ENCODE measurements at places on chromosomes 1 and 21.

GRCh38 chr1:41537788-41538351 lies 53.4 kb upstream of the EDN2 start:
- peak; percentile 81 for DNase-seq

DNA sequence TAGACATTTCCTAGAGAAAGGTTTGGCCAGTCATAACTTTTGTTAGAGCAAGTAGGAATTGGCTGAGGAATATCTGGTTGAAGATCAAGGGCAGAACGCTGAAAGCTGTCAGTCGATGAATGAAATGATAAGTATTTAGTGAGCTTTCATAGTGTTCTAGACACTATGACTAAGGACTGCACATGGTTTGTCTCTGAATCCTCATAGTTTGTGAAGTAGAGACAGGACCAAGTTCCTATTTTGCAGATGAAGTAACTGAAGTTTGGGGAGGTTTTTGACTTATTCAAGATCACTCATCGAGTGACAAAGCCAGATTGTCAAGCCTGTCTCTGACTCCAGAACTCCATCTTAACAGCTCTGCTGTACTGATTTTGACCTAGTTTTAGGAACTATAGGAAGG lies 4.7 kb downstream of the ELOA start:
- no peak for DNase-seq

GRCh38 chr1:4586611-4587160 lies 67.7 kb upstream of the AJAP1 start:
- no peak for DNase-seq

DNA sequence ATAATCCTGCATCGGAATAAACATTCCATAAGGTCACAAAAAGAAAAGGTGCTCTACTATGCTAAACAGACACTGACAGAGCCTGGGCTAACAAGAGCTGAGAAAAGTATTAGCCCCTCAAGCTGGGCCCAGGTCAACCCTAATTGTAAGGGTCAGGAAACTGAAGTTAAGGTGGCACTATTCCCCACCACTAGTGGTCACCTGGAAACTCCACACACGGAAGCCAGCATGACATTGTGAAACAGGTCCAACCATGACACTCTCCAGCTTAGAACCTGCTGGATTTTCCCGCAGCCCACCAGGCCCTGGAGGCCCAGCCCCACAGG lies 1.2 kb downstream of the PTTG1IP start:
- DNase-seq: no peak

DNA sequence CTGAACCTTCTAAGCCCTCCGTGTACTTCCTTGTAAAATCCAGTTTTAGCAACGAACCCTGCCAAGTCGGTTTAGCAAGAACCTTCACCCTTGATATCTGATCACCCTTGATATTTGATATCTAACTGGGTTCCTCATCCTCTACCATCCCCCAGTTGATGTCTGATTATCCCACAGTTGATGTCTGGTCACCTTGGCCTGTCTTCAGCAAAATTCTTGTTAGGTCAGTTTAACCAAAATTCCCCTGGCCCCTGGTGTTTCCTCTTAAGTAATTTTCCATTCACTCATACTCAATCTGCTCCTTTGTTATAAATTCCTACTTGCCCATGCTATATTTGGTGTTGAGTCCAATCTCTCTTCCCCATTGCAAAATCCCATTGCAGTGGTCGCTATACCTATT lies 114.5 kb upstream of the ZNHIT6 start:
- DNase-seq: no peak

- DNase-seq: no peak
These were observed 26.9 kb downstream of the TRIM67 start for GRCh38 chr1:231188768-231189167.

- DNase-seq: no peak
These were observed 129.2 kb downstream of the CYYR1 start for GRCh38 chr21:26443867-26444266.

GRCh38 chr1:166328956-166329355 lies 162.2 kb upstream of the FAM78B start:
- DNase-seq: no peak

GRCh38 chr1:205497351-205497750 lies 7.1 kb upstream of the CDK18 start:
- DNase-seq: no peak

- no peak for DNase-seq
These were observed 29.8 kb downstream of the ZNF281 start for GRCh38 chr1:200379940-200380588.

DNA sequence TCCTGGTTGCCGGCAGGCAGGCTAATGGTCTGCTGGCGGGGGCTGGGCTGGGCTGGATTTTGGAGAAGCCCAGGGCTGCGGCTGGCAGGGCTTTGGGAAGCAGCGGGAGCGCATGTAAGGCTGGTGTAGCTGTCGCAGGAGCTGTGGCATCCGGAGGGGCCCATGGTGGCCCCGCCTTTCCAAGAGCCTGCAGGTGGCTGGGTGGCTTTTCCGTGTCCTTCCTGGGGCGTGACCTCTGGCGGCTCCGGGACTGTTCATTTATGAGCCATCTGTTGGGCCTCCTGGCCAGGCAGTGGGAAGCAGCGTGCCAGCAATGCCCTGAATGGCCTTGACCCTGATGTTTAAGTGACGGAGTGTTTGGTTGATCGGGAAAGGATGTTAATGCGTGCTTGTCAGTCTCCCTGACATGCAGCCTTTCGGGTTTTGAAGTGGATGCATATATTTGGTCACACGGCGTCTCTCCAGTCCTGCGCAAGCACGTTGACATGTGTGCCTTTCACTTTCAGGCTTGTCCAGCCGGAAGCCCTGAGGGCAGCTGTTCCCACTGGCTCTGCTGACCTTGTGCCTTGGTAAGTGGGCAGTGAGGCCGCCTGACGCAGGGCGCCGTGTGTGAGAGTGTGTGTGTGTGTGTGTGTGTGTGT lies 38.5 kb downstream of the AGPAT3 start:
- peak; percentile 73 for DNase-seq

DNA sequence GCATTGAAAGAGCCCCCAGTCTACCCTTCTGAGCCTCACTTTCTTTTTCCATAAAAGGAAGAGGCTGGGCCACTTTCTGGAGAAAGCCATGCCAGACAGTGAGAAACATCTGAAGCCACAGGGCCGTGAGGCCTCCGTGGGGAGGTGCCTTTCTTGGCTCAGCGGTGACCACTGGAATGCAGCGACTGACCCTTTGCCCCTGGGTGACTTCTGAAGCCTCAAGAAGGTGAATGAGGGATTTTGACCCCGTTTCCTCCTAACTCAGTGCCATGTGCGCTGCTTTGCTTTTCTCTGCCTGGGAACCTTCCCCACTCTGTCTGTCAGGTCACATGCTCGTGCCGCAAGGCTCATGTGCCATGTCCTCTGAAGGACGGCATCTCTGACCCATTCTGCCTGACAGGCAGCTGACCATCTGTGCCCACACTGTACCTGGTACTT lies 44.7 kb upstream of the A3GALT2 start:
- DNase-seq: peak; percentile 64

GRCh38 chr1:72827278-72827677 lies 544.9 kb upstream of the NEGR1 start:
- DNase-seq: no peak

DNA sequence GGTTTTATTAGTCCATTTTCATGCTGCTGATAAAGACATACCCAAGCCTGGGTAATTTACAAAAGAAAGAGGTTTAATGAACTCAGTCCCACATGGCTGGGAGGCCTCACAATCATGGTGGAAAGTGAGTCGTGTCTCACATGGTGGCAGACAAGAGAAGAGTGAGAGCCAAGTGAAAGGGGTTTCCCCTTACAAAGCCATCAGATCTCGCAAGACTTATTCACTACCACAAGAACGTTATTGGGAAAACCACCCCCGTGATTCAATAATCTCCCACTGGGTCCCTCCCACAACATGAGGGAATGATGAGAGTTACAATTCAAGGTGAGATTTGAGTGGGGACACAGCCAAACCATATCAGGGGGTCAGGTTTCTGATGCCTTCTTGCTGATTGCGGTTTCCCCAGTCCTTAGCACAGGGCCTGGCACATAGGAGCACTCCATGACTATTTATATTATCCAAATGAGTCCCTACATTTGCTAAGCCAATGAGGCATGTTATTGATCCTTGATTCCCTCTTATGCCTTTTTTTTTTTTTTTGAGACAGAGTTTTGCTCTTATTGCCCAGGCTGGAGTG lies 35.3 kb upstream of the PAXBP1 start:
- no peak for DNase-seq

DNA sequence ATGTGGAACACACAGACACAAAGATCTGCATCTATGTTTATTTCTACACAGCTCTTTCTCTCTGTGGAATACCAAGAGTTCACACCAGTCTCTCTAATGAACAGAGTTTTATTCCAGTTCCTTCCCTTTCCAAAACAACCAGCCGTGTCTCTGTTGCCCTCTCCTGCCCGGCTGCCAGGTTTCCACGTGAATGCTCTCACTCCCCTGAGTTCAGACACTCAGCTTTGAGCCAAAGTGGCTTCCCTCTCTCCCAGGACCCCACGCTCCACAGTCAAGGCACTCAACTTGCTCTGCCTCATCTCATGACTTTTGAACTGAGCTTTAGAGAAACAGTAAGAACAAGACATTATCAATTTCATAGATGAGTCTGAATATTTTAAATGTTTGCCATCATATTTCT lies 488.9 kb downstream of the SMYD3 start:
- no peak for DNase-seq

DNA sequence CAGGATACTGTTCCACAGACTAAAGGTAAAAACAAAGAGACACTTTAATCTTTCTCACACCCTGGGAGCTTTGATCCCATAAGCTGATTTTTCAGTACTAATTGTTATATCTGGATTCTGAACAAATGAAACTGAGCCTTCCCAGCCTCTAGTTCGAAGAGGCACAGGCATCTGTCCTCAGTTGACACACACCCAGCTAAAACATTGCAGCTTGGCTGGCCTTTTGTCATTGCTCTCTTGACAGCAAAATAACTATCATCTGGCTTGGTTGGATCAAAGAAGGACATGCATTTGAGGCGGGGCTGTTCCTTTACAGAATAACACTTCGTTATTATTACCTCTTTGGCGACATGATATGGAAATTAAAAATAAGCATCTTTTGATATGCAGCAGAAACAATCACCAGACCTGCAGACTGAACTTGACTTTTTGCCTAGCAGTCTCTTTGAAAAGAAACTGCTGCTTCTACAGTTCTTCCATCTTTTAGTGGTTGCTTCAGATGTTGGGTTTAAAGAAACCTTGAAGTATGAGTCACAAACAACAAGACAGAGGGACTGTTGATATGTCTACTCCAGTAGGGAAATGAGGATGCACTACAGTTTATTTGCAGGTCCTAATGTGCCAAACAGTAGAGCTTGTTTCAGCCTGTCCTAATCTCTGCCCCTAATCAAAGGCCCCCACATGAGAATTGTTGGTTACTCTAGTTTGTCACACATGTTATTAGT lies 166.5 kb downstream of the TPR start:
- no peak for DNase-seq

- DNase-seq: no peak
These were observed at the start of gene LY9 for GRCh38 chr1:160795951-160796383. Gene LY9, plus strand, starts transcription at chr1:160796174. Its CDS starts 14 bp downstream, at chr1:160796188.

DNA sequence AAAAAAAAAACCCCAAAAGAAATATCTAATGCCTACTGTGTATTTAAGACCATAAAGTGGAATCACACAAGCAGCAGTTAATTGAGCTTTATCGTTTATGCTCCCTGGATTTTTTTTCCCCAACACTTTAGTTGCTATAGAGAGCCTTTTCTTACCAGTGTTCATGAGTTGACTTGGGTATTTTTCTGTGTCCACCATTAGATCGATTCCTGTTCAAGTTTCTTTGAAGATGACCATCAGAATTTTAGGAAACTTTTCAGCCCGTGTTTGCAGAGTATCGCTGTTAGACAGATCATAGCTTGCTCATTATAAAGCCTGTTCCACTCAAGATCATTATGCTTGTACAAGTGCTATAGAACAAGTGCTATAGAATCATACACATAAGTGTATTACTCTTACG lies 1.5 kb downstream of the RALGPS2 start:
- DNase-seq: no peak

DNA sequence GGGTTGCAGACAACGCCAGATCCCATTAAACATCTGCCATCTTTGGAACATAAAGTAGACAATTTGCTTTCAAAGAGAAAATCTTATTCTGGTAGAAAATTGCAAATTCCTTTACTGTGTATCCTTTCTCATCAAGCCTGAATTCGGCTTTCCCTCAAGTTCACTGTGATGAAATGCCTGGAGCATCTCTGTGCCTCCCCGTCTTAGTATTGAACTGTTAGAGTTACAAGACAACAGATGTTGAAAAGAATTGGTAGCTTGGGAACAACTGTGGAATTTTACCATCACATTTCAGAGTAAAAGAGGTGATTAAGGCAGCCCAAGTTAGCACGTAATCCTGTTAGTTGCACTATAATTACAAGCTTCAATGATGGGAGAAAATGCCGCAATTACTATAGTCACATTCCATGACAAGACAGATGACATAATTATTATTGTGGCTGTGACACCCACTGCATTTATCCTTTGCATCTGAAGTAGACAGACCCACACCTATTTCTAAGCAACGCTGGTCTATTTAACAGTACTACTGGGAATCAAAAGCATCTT lies 54.4 kb upstream of the B3GALNT2 start:
- no peak for DNase-seq

GRCh38 chr1:28246427-28246832 lies 10.5 kb downstream of the ATP5IF1 start:
- DNase-seq: no peak

DNA sequence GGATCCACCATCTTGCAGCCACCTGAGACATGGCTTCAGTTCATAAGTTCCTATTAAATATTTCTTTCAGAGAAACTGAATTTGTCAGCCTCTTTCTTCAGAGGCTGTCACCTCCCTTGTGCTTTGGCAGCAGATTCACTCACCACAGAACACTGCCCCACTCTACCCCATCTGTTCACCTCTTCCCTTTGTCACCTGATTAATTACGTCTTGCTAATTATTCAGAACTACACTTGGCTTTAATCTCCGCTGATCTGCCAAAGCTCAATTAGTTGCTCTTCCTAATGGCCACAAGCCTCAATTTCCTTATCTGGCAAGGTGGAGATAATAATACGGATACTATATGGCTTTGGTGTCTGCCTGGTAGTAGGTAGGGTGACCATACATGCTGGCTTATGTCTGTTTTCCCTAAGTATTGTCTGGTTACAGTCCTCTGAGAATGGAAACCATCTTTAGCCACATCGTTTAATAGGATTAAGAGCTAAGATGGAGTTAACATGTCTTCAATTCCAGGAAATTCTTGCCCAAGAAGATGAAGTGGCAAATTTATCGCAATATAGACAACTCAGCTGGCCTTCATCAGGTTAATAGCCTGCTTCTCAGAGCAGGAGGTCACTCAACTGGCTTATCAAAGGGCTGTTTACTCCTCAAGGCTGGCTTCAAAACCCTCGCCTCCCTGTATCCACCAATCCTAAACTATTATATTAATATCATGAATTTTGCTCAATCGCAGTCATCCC lies 58.2 kb upstream of the ADAR start:
- no peak for DNase-seq

DNA sequence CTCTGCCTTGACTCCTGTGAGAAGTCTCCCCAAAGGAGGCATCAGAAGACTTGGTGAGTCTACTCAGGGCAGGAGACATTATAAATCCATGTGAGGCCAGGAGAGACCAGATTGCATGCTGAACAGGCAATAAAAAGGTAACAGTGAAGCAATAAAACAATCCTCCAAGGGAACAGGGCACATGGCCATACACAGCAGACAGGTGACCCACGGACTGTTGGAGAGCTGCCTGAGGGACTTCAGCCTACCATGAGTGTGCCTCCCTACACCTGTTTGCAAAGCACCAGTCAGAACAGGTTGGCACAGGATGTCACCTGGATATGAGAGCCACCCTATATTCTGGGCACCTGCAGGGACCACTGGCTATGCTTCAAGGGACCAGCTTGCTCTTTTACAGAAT lies 67.6 kb downstream of the MAB21L3 start:
- DNase-seq: no peak

- no peak for DNase-seq
These were observed 43.0 kb downstream of the TOR3A start for GRCh38 chr1:179124873-179125272.
